ENCODE measurements at places on chromosomes 7 and 10.

- no peak for DNase-seq
These were observed 4.4 kb upstream of the TECPR1 start for GRCh38 chr7:98256431-98256830.

DNA sequence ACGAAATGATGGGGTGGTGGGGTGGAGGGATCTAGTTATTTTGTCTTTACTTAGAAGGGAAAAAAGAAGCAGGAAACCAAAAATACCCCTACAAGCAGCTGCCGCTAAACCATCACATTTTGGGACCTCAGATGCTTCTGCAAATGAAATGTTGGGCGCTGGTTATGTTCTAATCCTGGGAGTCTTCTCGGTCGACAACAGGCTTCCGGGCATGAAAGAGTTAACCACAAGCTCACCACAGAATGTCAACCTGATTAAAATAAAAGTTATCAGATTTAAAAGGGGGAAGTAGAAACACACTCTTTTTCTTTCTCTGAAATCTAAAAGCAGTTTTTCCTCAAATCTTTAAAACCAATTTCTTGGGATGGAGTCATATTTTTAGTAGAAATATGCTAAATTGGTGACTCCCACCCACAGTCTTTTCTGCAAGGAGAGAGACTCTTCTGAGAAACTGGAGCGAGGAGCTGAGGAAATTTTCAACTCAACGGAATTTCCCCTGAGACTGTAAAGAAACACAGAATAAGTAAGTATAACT, 16.8 kb downstream of the IL2RA start:
- DNase-seq, result no peak

DNA sequence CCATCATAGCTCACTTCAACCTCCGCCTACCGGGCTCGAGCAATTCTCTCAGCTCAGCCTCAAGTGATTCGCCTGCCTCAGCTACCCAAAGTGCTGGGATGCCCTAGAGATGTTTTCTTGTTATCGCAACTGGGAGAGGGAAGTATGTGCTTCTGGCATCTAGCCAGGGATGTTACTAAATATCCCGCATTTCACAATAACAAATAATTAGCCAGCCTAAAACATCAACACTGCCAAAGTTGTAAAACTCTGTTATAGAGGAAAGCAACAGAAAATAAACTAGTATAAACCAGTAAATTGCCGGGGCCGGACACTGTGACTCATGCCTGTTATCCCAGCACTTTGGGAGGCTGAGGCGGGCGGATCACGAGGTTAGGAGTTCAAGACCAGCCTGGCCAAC, 7.2 kb downstream of the INA start:
- DNase-seq, result no peak

DNA sequence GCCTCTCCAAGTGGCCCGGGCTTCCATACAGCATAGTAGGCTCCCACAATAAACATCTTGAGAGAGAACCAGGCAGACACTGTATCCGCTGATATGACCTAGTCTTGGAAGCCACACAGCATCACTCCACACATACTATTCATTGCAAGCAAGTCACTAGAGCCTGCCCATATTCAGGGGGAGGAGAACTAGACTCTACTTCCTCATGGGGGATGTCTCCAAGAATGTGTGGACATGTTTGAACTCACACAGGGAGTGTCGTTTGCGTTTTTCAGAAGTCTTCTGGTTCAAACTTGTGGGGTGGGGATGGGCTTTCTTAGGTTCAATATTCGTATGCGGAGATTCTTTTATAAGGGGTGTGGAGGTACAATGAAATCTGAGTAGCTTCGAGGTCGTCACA, 232.6 kb upstream of the HABP2 start:
- no peak for DNase-seq

- DNase-seq, result no peak
These were observed 92.9 kb upstream of the PCBD1 start for GRCh38 chr10:70981171-70981836.

GRCh38 chr7:108252177-108252576, 122.0 kb upstream of the LAMB4 start:
- DNase-seq, result no peak

DNA sequence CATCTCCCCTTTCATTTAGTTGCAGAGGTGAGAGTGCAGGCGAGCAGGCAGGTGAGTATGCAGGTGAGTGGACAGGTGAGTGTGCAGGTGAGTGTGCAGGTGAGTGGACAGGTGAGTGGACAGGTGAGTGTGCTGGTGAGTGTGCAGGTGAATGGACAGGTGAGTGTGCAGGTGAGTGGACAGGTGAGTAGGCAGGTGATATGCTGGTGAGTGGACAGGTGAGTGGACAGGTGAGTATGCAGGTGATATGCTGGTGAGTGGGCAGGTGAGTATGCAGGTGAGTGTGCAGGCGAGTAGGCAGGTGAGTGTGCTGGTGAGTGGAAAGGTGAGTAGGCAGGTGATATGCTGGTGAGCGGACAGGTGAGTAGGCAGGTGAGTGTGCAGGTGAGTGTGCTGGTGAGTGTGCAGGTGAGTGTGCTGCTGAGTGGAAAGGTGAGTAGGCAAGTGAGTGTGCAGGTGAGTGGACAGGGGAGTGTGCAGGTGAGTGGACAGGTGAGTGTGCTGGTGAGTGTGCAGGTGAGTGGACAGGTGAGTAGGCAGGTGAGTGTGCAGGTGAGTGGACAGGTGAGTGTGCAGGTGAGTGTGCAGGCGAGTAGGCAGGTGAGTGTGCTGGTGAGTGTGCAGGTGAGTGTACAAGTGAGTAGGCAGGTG, 165.6 kb downstream of the ADARB2 start:
- no peak for DNase-seq

DNA sequence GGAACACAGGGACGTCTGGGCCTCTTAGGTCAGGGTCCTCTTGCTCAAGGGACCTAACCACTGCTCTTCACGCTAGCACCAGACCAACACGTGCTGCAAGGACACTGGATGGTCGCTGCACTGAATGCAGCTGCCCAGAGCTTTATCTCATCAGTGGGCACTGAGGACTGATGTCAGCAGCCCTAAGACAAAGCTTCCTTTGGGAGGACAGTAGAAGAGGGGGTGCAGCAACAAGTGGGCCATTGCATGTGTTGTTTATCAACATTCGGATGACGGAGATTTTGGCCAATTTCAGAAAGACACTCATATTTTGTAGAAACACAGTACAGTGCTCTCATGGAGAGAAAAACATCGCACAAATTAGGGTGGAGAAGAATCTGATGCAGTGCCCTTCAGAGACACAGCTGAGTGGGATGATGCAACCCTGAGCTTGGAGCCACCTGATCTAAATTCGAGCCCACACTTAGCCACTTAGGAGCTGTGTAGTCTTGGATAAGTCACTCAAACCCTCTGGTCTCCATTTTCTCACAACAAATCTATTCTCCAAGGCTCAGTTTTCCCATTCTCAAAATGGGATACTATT, 1.7 kb downstream of the OPALIN start:
- no peak for DNase-seq

Measured in effector memory CD4-positive, alpha-beta T cell (primary cell).